ENCODE measurements at places on chromosomes 4 and X. TPM values are rescaled to one million over a fixed set of nuclear protein-coding genes. Genes with fewer than 3 reads are reported as not detected.

DNA sequence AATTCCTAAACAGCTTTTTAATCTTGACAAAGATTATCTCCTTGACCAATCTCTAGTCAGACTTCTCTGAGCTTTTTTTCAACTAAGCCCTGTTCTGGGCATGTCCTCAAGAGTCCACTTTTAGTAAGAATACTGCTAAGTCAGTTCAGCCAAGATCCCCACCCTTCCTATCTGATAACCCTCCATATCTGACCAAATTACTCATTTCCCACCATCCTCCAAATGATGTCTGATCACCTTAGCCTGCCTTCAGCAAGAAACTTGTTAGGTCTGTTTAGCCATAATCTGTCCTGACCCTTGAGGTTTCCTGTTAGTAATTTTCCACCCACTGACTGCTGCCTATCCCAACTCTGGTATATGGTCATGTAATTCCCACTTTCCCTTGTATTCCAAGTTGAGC lies 65.2 kb downstream of the FAM13A start:
- DNase-seq: no peak

GRCh38 chrX:47960406-47960805 lies 43.4 kb downstream of the ZNF182 start:
- DNase-seq: no peak

- DNase-seq: no peak
Measured at GRCh38 chr4:48483006-48483776, at the start of gene SLC10A4. TSS of gene SLC10A4 (plus strand) at chr4:48483343. CDS start at chr4:48483562, 219 bp downstream.

DNA sequence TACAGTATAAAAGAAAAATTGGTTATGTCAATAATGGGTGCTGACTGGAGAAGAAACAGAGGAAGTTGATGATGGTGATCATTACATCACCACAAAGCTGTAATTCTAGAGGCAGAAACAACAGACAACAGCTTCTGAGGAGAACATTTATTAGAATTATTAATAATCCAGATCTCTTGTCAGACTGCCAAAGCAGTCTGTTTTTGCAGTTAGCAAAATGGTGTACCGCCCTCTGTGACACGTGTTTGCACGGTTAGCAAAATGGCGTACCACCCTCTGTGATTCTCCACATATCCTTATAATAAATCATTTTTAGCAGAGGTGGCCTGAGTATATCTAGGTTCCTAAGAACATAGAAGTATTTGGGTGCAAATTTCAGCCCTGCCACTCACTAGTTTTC lies 154.0 kb upstream of the TENT5D start:
- no peak for DNase-seq

Gene LPAR4
- total RNA-seq: 0.93 TPM

Measured in aorta (tissue), 5 donors.